NCI-H1930 (cell line): ENCODE measurements at places on chromosomes 16 and 17.

DNA sequence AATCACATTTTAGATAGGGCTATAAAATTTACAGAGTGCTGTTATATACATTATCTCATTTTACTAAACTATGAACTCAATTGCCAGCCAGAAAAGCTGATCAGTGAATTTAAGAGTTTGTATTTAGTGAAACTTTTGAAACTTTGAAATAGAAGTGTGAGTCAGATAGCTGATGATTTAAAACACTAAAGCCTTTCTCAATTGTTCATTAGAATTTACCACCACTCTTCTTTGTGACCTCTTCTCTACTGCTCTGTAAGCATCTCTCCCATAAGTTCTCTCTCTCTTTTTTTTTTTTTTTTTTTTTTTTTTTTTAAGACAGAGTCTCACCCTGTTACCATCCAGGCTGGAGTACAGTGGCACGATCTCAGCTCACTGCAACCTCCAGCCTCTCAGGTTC is 43.7 kb downstream of the GOSR1 start:
- DNase-seq = no peak

DNA sequence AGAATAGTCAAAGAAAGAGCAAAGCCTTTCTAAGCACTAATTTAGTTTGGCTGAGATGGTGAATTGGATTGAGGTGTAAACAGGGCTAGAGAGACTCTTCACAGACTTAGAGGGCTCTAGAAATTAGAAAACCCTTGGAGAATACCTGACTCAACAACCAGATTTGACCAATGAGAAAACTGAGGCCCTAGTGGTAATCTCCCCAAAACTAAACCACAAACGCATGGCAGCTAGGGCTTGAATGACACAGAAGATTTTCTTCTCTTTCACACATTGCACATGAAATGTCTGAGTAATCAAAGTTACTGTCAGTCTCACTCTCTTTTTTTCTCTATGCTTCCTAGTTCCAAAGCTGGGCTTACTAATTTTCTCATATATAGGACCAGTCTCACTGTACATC is 314.5 kb upstream of the KCNJ16 start:
- DNase-seq = no peak

- DNase-seq = no peak
Observed at GRCh38 chr17:27413315-27413714, 42.9 kb upstream of the KSR1 start.

DNA sequence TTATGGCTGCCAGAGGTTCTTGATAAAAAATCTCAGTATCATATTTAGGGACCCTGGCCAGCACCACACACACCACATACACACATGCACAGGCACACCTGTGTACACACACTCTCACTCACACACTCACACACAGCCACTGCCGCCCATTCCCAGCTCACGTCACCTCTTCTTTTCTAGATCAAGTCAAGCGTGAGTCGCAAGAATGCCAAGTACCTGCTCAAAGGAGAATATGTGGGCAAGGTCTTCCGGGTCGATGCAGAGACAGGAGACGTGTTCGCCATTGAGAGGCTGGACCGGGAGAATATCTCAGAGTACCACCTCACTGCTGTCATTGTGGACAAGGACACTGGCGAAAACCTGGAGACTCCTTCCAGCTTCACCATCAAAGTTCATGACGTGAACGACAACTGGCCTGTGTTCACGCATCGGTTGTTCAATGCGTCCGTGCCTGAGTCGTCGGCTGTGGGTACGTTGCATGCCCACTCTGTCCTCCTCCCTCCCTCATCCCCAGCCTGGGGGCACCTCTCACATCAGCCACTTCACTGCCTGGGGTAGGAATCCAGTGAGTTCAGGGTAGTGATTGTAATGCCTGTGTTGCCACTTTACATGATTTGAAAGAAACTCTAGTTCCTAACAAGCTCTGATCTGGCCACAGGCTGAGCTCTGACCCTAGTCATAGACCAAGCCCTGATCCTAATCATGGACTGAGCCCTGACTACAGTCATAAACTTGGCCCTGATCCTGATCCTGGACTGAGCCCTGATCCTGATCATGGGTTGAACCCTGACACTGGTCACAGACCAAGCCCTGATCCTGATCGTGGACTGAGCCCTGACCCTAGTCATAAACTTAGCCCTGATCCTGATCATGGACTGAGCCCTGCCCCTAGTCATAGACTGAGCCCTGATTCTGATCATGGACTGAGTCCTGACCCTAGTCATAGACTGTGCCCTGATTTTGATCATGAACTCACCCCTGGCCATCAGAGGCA is 20.4 kb downstream of the CDH5 start:
- no peak for DNase-seq

DNA sequence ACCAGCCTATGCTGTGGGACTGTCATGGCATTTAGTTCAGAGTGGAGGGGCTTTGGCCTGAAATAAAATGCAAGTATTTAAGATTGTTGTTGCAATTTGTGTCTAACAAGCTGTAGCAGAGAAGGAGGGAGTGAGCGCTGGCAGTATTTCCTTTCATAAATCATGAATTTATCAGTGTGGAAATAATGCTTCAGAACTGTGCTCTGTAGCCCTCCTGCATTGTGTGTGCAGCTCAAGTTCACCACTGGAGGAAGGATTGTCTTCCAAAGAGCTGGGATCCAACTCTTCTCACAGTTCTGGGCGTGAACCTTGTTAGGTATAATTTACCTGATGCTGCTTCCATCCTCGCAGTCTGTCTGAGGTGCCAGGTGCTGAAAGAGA is 15.1 kb downstream of the SNX11 start:
- no peak for DNase-seq

DNA sequence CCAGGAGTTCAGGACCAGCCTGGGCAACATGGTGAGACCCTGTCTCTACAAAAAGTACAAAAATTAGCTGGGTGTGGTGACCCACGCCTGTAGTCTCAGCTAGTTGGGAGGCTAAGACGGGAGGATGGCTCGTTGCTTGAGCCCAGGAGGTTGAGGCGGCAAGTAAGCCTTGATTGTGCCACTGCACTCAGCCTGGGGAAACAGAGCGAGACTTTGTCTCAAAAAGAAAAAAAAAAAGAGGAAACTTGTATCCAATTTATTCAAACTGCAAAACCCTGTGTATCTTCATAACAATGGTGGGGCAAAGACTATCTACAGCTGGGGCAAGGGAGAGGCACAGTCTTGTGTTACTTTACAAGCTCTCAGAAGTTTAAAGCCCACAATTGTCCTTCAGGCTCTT is 21.5 kb downstream of the GRB7 start:
- no peak for DNase-seq

GRCh38 chr17:83106056-83106588 is 26.7 kb downstream of the METRNL start:
- no peak for DNase-seq

GRCh38 chr17:78355045-78355641 is 4.7 kb downstream of the SOCS3 start:
- DNase-seq = no peak

- DNase-seq = no peak
Observed at GRCh38 chr17:2723505-2723996, 12.0 kb upstream of the CLUH start.

- DNase-seq = no peak
Observed at GRCh38 chr17:1045456-1045855, 48.5 kb downstream of the TIMM22 start.

- no peak for DNase-seq
Observed at GRCh38 chr17:49455272-49455861, 39.7 kb upstream of the NGFR start.

DNA sequence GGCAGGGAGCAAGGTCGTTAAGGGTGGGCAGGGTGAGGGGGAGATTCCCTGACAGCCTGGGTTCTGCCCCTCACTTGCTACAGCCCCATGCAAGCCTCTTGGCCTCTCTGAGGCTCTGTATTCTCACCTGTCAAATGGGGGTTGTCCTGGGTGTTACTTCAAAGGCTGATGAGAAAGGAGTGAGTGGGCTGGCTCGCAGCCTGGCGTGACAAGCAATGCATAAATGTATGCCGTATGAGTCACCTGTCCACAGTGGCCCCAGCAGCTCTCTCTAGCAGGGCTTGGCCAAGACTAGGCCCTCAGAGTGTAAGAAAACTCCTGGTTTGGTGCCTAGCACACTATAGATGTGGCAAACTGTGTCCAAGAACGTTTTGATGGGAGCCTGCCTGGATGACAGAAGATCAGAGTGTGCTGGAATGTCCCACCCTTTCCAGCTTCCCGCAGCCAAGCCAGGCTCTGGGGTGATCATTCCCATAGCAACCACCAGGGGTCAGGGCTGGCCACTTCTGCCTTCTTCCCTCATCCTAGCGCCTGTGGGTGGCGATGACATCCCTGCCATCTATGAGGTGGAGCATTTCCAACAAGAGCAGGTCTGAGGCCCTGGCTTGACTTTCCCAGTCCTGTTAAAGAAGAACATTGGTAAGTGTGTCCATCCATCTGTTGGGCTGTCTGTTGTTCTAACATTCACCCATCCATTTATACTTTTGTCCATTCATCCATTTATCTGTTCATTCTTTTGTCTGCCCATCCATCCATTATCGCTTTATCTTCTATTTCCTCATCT is 37.2 kb upstream of the ADGRG1 start:
- DNase-seq = peak; percentile 30

- DNase-seq = no peak
Observed at GRCh38 chr16:25546791-25547190, 145.0 kb upstream of the HS3ST4 start.

DNA sequence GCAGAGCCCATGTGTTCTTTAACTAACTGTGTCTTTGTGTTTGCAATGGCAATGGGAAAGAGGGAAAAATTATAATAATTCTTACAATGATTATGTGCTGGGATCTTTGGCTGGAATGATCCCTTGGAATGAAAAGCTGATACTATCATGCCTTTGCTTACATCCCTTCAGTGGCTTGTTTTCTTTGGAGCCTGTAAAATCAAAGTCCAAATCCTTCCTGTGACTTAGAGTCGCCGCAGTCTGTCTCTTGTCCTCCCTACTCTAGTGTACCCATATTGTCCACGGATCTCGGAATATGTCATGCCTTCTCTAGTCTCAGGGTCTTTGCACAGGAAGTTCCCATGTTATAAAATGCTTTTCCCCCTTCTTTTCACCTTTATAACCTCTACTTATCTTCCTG is 111.7 kb upstream of the MAF start:
- no peak for DNase-seq

DNA sequence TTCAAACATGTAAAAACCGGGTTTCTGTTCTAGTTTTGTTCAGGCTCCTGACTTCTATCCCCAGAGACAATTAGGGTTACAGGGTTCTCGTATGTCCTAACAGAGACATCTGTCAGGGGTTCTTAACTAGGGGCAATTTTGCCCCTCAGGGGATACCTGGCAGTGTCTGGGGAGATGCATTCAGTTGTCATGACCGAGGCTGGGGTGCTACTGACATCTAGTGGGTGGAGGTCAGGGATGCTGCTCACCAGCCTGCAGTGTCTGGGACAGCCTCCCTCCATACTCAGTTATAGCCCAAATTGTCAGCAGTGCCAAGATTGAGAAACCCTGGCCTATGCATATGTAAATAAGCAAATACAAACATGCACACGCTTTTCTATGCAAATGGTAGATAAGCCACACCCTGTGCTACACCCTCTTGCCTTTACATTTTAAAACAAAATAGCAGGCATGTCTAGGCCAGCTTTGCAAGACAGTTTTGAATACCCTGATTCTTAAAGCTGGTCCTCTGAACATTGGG is 37.4 kb downstream of the CLEC16A start:
- no peak for DNase-seq

GRCh38 chr16:57918994-57919393 is 51.9 kb downstream of the CNGB1 start:
- DNase-seq = no peak

- DNase-seq = no peak
Observed at GRCh38 chr16:11144122-11144521, 111.9 kb downstream of the SOCS1 start.

- DNase-seq = no peak
Observed at GRCh38 chr16:48409839-48410632, 24.8 kb upstream of the SIAH1 start.

DNA sequence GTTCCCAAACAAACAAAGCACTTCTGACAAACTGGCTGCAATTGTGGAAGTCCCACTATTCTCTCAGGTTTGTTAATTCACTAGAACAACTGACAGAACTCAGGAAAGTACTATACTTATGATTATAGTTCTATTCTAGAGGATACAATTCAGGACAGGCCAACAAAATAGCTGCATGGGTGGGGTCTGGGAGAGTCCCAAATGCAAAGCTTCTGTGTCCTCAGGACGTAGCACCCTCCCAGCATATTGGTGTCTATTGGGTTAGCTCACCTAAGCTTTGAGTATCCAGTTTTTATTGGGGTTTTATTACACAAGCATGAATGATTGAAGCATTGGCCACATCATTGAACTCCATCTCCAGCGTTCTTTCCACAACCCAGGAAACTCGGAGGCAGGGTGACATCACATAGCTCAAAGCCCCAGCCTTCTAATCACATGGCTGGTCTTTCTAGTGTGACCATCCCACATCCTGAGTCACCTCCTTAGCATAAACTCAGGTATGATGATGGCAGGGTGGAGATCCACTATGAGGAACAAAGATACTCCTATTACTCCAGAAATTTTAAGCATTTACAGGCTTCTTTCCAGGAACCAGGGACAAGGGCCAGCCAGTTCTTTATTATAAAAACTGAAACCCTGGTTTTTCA is 43.9 kb upstream of the CCNF start:
- DNase-seq = no peak

DNA sequence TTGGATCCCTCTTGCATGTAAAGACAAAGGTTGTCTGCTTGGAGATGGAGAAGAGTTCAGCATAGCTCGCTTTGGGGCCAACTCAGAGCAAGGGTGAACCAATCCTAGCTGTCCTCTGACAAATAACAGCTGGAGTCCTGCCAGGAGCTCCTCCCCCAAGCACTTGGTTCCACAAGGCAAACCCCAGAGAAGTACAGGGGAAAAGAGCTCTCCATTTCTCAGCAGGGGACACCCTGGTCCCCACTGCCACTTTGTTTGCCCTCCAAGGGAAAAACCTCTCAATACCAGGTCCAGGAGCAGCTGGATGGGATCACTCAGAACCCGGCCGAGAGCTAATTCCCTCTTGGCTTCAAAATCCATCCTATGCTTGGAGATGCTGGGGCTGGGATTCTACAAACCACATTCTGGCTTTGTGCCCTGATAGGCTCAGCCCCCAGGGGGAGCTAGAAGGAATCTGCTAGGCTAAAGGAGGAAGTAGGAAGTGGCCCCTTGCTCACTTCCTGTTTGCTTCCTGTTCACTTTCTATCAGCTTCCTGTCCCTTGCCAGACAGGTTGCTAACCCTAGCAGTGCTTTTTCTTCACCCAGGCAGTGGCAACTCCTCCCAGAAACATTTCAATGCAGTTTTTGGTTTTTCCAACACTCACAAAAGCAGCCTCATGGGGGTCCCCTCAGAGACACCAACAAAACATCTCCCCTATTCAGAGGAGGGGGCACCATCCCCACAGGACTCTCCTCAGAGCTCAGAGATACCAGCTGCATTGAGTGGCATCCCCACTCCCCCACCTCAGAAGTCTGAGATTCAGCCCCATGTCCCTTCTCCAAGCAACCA is 30.7 kb downstream of the CDRT4 start:
- DNase-seq = no peak

- DNase-seq = no peak
Observed at GRCh38 chr17:17179371-17179827, 26.7 kb downstream of the PLD6 start.
